Activated effector memory CD4-positive, alpha-beta T cell treated with anti-CD3 and anti-CD28 coated beads, Interleukin-2, amount 50 U/mL, for 16 hours (primary cell): ENCODE measurements at places on chromosomes 2 and 18.

DNA sequence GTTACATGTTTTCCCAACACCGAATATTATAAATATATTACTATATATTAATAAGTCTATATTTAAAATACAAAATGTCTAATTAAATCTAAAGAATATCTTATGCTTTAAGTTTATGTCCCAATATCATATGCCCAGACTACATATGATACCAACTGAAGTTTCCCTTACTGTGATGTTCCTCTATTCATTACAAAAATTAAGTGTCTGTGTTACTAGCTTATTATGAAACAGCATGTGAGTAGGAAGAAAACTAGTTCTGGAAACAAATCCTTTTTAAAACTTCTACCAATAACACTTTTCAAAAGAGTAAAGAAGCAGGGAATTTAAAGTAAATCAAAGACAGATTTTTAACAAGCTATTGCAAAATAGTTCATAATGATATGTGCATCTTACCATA lies 17.8 kb downstream of the HNRNPLL start:
- DNase-seq: no peak

DNA sequence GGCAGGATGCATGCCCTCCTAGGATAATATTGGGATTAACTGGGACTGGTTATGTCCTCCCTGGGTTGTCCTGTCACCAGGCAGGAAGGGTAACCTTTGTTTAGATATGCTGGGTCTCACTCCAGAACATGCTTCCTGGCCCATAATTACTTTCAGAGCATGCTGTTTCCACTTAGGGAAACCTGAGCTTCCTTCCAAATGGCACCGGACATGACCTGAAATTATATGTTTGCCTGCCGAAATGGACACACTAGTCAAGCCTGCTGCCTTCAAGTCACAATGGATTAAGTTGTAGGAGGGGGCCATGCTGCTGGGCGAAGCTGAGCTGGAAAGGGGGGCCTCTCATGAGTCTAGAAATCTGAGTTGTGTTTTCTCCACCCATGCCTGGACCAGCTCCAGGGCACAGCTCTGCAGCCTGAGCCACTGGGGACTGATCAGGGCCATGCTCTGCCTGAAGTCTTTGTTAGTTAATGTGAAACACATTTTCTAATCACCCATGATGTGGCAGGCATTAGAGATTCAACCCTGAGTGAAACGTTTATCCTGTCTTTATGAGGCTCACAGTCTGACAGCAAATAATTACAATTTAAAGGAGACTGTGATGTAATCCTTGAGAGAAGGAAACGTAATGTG lies 273.3 kb downstream of the TNS1 start:
- no peak for DNase-seq

DNA sequence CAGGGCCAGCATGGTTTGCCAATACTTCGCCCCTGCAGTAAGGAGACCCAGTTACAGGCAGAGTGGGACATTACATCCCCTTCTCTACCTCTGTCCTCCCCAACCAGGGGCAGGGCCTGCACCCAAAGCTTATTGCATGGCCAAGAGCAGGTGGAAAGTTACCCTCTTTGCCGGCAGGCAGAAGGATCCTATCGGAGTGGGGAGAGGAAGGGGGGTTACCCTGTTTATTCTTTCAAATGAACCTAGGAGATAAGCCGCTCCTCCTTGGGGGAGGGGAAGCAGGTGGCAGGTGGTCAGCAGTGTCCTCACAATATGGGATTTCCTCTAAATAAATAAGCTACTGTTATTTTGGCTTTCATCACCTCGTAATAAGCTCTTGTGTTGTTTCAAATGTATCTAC lies 53.9 kb downstream of the SPATS2L start:
- no peak for DNase-seq

DNA sequence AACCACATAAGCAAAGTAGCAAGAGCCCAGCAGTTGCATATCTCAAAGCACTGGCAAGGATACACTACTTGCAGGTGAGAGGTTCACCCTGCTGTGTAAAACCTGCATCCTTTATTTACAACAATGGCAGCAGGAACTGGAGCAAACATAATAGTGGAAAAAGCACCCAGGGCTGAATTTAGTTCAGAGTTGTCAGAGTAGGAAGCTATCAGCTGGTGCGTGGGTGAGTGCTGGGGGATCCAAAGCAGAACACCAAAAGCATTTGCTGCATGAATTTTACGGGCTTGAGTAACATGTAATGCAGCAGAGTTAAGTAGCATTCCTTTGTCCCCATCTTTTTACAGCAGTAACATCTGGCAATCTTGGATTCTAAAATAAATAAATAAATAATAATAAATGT lies 73.5 kb upstream of the SRD5A2 start:
- DNase-seq: no peak

- DNase-seq: no peak
Observed at GRCh38 chr18:62655520-62656219, 59.7 kb upstream of the PHLPP1 start.
